ENCODE measurements at places on chromosomes 2 and 18. TPM values are rescaled to one million over a fixed set of nuclear protein-coding genes. Genes with fewer than 3 reads are reported as not detected.

The TEKT4 gene
- total RNA-seq, result not detected

The CLHC1 gene
- total RNA-seq, result 13.2 TPM

The FOXI3 gene
- not detected for total RNA-seq

- no peak for DNase-seq
Measured at GRCh38 chr2:54440050-54440449, 16.1 kb upstream of the SPTBN1 start.

GRCh38 chr2:86785456-86785855, 5.3 kb downstream of the CD8A start:
- DNase-seq, result no peak
